ENCODE measurements at places on chromosomes 3 and 15.

GRCh38 chr3:89525609-89526008 lies 418.2 kb downstream of the EPHA3 start:
- DNase-seq = no peak

DNA sequence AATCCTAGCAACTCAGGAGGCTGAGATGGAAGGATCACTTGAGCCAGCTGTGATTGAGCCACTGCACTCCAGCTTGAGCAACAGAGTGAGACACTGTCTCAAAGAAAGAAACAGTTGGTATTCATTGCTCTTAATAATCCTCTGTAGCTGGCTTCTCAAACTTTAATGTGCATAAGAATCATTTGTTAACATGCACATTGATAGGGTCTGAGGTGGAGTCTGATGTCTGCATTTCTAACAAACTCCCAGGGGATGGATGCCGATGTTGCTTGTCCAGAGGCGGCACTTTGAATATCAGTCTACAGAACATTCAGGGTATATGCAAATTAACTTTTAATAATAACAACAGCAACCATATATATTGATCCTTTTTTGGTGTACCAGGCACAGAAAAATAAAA lies 39.9 kb downstream of the NKIRAS1 start:
- no peak for DNase-seq

- peak; percentile 50 for DNase-seq
Observed at GRCh38 chr3:13648060-13649001, 99.4 kb downstream of the FBLN2 start.

DNA sequence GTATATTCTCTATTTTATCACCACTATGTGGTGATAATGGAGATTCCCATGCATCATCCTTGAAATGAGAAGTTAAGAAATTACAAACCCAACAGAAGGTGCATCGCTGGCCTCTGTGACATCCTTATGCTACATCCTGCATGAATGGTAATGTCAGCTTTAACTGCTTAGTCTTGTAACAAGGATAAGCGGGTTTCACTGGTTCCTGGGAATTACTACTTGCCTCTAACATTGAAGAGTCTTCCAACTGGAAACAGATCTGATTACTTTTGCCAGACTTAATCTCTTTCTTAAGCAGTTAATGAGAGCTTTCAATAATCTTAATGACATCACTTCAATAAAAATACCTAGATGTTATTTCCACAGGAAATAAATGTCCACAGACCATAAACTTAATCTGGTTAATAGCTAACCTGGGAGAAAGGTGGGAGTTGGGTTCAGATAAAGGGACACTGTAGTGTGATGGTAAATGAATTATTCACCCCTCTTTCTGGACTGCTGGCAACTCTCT lies 44.0 kb downstream of the FMN1 start:
- no peak for DNase-seq

GRCh38 chr3:42745291-42745745 lies 27.7 kb downstream of the CCDC13 start:
- no peak for DNase-seq

DNA sequence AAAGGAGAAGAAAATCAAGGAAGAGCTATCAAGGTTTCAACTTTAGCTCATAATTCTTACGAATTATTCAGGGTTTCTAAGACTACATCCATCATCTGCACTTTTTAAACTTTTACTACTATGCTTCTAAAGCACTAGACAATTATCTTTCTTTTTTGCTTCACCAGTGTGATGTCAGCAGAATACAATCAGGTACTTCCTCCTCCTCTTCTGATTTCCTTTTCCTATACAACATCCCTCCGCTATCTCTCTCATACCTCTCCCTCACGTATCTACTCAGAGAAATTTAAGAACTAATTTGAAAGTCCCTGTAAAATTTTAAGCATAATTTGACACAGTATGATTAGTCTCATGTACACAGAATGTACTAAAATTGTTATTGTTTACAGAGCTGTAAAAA lies 47.3 kb upstream of the USP50 start:
- no peak for DNase-seq

DNA sequence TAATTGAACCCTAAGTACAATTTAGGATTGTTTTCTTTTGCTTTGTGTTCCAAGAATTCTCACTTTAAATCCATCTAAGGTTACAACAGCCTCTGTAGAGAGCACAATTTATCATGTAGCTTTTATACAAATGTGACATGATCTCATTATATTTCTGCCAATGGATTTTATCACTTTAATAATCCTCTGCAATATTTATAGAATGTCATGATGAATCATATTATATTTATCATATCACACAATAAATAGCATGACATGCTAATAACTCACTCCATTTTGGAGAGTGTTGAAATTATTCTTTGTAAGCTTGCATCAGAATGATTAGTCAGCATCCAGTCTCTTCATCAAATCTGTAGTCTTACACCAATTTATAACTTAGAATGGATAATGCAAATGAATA lies 280.6 kb upstream of the ZNF717 start:
- DNase-seq = no peak

DNA sequence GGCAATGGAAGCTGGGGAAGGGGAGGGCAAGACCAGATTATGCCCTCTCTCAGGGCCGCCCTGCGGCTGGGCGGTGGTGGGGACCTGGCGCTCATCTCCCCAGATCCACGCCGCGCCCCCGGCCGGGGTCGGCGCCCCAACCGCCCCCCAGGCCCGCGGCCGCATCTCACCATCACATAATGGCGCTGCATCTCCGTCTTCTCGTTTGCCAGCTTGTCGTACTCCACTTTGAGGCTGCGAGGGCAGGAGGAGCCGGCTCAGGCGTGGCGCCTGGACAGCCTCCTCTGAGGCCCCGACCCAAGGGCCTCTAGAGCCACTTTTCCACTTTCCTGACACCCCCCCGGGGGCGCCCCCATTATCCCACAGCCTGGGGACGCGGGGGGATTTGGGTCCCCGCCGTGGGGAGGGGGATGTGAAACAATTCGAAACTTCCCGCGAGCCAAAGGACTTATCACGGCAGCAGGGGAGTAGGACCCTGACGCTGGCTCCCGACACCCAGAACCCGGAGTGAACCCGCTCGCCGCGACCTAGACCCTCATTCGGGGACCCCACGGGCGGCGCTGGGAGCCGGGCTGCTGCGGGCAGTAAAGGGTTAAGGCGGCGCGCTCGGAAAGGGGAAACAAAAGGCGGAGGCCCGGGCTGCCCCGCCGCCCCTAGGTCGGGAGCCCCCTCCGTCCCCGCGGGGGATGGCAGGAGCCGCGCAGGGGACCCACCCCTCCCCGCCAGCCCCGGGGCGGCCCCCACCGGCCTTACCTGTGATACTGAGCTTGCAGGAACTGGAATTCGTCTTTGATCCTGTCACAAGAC lies 2.1 kb downstream of the TLE3 start:
- DNase-seq = no peak

GRCh38 chr15:97692301-97693015 lies 268.0 kb upstream of the ARRDC4 start:
- DNase-seq = no peak

DNA sequence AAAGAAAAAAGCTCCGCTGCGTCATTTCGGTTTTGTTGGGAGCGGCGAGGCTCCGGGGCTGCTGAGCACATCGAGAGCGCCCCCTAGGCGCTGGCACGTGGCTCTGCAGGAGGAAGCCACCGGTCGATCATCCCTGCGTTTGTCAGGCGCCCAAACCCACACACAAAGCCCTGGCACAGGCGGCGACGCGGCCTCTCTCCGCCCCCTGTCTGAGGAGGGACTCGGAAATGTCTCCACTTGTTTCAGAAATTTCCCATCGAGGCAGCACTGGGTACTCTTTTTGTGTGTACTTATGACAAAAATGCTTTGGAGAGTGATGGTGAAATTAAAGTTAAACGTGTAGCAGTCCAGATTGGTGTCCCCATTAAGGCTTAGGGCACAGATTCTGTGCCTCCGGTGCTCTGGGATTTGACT lies 407.3 kb upstream of the ONECUT1 start:
- DNase-seq = no peak

DNA sequence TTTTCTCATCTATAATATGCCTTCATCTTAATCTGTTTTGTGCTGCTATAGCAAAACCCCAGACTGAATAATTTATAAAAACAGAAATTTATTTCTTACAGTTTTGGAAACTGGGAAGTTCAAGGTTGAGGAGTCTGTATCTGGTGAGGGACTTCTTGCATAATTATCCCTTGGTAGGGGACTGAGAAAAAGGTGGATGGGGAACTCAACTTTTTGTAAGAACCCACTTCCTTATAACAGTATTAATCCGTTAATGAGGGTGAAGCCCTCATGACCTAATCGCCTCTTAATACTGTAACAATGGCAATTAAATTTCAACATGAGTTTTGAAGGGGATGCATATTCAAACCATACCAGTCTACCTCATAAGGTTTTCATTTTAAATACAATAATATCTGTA lies 17.4 kb upstream of the MYH15 start:
- no peak for DNase-seq

DNA sequence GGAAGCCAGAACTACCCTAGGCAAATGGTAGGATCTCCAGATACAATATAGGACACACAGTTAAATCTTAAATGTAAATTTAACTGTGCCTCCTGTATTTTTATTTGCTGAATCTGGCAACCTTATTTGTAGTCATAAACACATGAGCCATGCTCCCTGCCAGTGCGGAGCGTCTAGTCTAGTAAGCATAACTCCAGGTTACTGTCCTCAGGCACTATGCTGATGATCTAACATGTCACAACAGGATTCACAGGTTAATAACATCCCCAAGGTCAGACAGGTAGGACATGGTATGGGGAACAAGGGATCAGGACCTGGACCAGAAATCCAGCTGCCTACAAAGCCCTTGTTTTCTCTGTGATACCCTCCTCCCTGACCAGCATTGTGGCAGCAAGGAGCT lies 305.1 kb downstream of the CACNA2D3 start:
- DNase-seq = no peak

DNA sequence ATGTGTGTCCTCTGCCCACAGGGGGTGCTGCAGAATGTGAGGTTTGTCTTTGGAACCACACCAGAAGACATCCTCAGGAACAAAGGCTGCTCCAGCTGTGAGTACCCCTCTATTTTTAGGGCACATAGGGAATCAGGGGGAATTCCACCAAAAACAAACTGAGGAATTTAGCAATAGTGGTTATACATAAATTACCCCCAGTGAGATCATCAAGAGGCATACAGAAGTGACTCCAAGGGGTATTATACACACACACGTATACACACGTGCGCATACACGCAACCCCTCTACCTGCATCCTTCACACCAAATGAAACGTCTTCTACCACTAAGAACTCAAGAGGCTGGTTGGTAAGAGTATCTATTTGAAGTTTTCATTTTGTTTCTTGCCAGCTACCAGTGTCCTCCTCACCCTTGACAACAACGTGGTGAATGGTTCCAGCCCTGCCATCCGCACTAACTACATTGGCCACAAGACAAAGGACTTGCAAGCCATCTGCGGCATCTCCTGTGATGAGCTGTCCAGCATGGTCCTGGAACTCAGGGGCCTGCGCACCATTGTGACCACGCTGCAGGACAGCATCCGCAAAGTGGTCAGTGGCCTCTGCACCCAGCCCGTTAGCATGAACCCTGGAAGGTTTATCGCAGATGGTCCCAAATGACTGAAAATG lies 2.9 kb downstream of the THBS1 start:
- DNase-seq = no peak

DNA sequence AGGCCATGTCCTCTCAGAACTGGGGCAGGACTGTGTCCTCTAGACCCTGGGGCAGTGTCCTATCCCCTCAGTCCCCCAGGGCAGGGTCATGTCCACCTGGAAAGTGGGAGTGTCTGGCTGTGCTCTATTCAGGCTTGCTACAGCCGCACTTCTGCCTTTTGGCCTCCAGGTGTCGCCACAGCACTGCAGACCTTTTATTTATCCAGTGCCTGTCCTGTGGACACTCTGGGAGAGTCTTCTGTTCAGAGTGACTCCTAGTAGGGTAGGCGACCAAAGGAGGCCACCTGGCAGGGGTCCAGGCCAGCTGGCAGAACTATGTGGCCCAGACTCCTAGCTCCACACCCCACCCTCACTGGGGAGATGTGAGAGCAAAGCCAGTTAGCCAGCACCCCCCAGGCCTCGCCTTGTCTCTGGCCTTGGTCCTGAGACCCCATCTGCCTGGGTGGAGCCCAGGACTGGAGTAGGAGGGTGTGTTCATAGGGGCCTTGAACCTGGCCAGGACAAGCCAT lies 3.9 kb downstream of the TMIE start:
- peak; percentile 43 for DNase-seq

GRCh38 chr3:114480442-114480841 lies 186.6 kb downstream of the TIGIT start:
- DNase-seq = no peak

DNA sequence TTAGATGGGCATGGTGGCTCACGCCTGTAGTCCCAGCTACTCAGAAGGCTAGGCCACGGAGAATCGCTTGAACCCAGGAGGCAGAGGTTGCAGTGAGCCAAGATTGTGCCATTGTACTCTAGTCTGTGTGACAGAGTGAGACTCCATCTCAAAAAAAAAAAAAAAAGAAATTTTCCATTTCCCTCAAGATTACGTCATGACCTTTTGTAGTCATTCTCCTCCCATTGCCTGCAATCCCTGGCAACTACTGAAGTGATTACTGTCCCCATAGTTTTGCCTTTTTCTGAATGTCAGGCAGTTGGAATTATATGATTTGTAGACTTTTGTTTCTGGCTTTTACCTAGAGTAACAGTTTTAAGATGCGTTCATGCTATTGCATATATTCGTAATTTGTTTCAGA lies 28.0 kb downstream of the WDR76 start:
- DNase-seq = no peak

- DNase-seq = no peak
Observed at GRCh38 chr3:188947401-188948280, 224.1 kb upstream of the TPRG1 start.

DNA sequence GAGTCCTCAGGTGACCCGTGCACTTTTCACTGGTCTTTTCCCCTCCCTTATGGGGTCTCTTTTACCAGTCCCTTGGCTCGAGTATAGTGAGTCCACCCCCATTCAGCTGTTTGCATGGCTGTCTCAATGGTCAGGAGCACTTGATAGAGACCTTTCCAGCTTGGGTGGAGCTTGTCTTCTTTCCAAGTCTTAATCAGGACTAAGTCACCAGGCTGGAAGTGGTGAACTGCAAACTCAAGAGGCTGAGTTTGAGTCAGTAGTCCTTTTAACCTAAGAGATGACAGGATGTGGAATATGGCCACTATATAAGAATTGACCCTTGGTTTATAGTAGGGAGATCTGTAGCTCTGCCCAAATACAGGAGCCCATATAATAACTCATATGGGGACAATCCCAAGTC lies 279.7 kb downstream of the PYDC2 start:
- DNase-seq = no peak
